Germinal center (tissue), 1 donor: ENCODE measurements at places on chromosomes 7 and 10.

DNA sequence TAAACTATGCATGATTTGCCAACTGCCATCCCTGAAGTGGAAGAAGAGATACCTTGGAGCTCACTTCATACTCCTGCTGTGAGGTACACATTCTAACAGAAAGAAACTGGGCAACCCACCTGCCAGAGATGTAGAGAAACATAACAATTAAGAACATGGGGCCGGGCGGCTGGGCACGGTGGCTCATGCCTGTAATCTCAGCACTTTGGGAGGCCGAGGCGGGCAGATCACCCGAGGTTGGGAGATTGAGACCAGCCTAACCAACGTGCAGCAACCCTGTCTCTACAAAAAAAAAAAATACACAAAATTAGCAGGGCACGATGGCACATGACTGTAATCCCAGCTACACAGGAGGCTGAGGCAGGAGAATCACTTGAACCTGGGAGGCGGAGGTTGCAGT lies 402.6 kb upstream of the ANKRD30A start:
- no peak for DNase-seq

GRCh38 chr7:20783700-20784387 lies 2.8 kb downstream of the SP8 start:
- no peak for DNase-seq

DNA sequence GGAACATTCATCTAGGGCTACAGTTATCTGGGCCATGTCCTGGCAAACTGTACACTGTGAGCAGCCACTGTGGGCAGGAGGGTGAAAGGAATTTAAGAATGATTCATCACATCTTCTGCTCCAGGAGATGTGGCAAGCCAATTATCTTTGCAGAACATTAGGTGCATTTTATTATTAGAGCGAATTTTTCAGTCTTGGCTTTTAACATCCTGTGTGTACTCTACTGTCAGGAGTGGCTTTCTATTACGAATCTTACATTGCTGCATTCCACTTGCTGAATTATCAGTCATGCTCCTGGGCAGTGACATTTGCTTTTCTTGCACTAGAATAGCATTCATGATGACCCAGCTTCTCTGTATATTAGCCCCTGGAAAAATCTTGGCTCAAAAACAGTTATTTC lies 109.2 kb upstream of the TARP start:
- no peak for DNase-seq

- DNase-seq, result peak; percentile 37
Observed at GRCh38 chr10:63173468-63174232, 40.5 kb downstream of the NRBF2 start.

DNA sequence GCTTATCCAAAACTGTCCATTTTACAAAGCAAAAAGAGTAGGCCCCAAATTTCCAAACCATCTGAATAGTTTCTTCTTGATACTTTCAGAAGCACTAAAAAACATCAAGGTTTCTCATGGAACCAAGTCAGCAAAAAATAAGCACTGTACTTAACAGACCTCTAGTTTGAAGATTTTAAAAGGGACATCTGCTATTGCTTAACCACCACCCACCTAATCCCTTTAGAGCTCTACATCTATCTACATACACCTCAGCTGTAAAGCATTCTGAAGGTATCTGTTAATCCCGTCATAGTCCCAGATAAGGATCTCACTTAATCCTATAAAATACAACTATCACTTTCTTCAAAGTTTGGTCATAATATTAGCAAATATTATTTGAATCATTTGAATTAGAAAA lies 72.3 kb downstream of the HIBADH start:
- DNase-seq, result no peak

GRCh38 chr7:148558914-148559313 lies 31.7 kb upstream of the C7orf33 start:
- DNase-seq, result no peak

GRCh38 chr10:88853155-88853881 lies 1.7 kb upstream of the ANKRD22 start:
- no peak for DNase-seq

GRCh38 chr7:93218997-93219827 lies 7.1 kb downstream of the HEPACAM2 start:
- DNase-seq, result no peak

DNA sequence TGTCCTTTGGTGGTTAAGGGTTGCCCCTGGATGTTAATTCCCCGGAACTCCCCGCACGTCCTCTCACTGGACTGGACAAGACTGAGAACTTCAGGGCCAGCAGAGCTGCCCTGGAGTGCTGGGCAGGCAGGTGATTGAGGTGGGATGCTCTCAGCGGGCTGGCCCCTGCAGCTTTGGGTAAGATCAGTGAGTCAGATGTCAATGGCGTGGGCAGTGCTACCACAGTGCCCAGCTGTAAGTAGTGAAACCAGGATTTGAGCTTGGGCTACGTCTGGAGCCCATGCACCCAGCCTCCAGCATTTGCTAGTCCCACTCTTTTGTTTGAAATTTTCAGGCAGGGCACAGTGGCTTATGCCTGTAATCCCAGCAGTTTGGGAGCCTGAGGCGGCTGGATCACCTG lies 6.7 kb upstream of the SEPHS1 start:
- DNase-seq, result no peak

- DNase-seq, result no peak
Observed at GRCh38 chr7:106484562-106484961, 176.4 kb downstream of the CCDC71L start.

DNA sequence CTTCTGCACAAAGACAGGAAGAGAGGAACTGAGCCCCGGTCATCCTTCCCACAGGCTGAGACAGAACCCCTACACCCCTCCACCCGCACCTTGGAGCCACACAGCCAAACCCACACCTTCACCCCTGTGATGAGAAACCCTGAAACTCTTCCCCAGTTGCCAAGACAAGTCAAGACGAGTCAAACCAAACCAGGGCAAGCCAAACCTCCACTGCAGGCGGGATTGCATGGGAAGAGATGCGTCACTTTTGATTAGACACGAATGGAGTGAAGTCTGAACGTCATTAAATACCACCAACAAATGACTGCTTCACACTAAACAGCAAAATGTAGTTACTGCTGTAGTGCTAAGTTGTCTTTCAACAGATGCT lies 73.8 kb downstream of the PRPF18 start:
- no peak for DNase-seq

- no peak for DNase-seq
Observed at GRCh38 chr10:131675104-131675503, 225.7 kb upstream of the PPP2R2D start.
